ENCODE measurements at places on chromosomes 13 and 19.

- no peak for DNase-seq
These were observed 533.9 kb downstream of the DCT start for GRCh38 chr13:93945621-93946020.

GRCh38 chr19:41785653-41786052, 10.7 kb upstream of the CEACAM3 start:
- no peak for DNase-seq

GRCh38 chr13:47678201-47678968, 322.7 kb downstream of the SUCLA2 start:
- DNase-seq: no peak

- DNase-seq: no peak
These were observed 96.6 kb upstream of the POSTN start for GRCh38 chr13:37695200-37695599.
